ENCODE measurements at places on chromosomes 13 and 19.

GRCh38 chr13:111252446-111253364 is 67.7 kb upstream of the TEX29 start:
- DNase-seq: no peak

GRCh38 chr19:15126131-15126910 is 19.1 kb downstream of the SYDE1 start:
- no peak for DNase-seq

GRCh38 chr13:99743094-99743493 is 228.5 kb downstream of the ZIC5 start:
- DNase-seq: no peak

DNA sequence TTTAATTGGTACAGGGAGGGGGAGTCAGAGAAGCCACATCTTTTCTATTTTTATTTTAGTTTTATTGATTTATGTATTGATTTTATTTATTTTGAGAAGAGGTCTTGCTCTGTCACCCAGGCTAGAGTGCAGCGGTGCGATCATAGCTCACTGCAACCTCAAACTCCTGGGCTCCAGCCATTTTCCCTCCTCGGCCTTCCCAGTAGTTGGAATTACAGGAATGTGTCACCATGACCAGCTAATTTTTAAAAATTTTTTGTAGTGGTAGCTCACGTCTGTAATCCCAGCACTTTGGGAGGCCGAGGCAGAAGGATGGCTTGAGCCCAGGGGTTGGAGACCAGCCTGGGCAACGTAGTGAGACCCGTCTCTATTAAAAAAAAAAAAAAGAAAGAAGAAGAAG is 4.1 kb downstream of the IL27RA start:
- no peak for DNase-seq

DNA sequence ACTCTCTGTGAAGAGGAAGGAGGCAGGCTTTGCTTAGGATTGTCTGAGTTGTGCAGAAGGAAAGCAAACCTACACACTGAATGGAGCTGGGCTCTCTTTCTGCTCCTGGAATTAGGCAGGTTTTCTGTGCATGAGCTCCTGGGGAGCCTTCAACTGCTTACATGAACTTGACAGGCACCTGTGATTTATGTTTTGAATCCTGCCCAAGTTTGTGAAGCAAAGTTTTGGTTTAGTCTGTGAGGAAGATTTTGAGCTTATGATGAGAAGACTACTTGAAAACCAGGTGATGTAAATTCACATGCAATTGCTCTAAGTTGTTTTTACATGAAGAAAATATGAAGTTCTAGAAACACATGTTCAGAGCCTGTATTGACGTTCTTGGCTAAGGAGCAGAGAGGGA is 109.0 kb downstream of the SLAIN1 start:
- DNase-seq: no peak

DNA sequence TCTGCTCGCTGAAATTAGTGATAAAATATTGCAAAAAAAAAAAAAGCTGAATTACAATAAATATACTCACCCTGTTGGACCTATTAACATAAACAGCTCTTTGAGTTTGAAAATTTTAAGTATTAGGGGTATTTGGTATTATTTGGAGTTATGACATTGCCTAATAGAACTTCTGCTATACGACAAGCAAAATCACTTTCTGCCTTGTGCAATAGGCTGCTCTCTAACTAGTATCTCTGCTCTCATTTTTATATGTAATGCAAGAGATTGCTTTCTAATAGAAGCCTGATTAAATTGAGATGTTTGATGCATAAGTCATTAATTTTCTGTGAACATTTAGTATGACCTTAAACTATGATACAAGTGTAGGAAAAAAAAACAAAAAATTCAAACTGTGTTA is 5.3 kb downstream of the RGS9BP start:
- DNase-seq: no peak

- no peak for DNase-seq
These were observed 8.9 kb downstream of the PIAS4 start for GRCh38 chr19:4016486-4016885.

GRCh38 chr19:52397310-52398080 is at the start of gene ZNF528:
ZNF528 (plus strand) TSS chr19:52397849; CDS start chr19:52402014, 4,165 bp downstream.
- peak; percentile 81 for DNase-seq

DNA sequence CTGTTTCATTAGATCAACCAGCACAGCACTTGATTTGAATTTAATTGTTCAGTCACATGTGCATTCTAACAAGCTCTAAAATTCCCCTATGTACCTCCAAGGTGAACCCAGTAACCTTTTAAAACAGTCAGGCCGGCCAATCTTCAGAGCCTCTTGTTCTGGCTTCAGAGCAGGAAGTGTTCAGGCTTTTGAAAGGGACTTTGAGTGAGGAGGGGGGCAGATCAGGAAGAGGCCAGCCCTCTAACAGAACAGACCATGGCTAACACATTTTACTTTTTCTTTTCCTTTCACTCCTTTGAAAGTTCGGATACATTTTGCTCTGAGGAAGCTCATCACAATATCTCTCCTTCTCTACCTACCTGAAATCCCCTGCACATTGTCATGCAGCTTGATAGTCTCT is 390.3 kb downstream of the TBC1D4 start:
- DNase-seq: no peak

DNA sequence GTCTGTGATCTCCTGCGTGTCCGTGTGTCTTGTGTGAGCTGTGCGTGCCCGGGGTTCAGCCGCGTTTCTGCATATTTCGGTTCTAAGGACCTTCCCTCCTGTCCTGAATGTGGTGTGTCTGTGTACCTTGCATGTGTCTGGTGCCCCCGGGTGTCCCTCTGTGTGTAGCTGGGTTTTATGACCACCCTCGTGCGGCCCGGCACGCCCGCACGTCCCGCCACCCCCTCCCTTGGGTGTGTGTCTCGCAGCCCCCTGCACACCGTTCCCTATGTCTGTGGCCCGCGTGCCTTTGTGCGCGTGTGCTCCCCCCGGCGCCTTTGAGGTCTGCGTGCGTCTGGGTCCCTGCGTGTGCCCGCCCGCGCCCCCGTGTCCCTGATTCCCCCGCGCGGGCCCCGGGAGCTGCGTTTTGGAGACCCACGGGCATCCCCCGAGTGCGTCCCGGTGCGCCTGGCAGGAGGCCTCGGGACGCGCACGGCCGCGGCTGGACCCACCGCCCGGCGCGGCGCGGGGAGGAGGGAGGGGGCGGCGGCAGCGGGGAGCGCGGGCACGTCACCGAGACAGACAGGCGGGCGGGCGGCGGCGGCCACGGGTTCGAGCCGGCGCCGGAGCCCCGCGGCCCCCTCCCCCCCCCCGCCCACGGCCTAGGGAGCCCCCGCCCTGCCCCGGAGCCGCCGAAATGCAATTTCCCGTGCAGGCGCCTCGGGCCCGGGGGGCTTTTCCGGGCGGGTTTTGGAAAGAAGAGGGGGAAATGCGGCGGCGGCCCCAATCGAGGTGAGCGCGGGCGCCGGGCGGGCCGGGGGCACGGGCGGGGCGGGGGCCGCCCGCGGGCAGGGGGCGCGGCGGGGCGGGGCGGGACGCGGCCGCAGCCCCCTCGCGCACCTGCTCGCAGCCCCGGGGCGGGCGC is 12.0 kb upstream of the NANOS3 start:
- DNase-seq: no peak

DNA sequence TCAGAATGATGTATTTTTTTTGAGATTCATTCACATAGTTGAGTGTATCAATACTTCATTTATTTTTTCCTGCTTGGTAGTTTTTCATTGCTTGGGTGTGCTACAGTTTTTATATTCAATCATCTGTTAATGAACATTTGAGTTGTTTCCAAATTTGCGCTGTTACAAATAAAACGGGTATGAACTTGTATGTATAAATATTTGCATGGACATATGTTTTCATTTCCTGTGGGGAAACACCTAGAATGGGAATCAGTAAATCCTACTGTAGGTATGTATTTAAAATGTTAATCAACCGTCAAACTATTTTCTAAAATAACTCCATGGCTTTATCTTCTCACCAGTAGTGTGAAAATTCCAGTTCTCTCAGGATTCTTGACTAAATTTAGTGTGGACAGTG is 826.3 kb downstream of the EFNB2 start:
- DNase-seq: no peak

DNA sequence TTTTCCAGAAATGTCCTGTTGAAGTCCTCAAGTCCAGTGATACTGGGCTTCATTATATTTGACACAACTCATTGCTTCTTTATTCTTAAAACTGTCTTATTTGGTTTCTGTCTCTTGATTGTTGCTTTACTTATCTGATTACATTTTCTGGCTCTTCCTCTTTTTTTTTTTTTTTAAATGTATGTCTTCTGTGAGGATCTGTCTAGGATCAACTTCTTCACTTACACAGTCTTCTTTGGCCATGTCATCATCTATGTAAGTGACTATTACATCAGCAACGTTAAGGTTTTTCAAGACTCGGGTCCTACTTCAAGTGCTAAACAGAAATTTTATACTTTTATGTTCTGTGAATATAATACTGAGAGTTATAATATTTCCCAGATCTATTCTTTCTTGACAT is 162.1 kb downstream of the PDS5B start:
- DNase-seq: no peak

DNA sequence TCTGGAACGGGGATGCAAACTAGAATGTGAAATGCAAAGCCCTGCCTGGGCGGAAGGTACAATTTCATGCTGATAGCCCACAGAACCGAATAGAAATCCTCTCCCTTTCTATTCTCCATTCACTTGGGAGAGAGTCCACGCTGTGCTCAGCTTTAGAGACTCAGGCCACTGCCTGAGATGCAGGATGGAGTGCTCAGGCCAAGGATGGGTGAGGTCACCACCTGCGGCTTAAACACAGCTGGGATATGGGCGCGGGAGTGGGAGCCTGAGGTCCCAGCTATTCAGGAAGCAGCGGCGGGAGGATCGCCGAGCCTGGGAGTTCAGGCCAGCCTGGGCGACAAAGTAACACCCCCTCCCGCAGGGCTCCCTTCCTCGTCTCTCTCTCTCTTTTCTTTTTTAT is 446 bp upstream of the ZNF83 start:
- DNase-seq: no peak

- no peak for DNase-seq
These were observed 8.7 kb downstream of the GPR32 start for GRCh38 chr19:50778906-50779430.

DNA sequence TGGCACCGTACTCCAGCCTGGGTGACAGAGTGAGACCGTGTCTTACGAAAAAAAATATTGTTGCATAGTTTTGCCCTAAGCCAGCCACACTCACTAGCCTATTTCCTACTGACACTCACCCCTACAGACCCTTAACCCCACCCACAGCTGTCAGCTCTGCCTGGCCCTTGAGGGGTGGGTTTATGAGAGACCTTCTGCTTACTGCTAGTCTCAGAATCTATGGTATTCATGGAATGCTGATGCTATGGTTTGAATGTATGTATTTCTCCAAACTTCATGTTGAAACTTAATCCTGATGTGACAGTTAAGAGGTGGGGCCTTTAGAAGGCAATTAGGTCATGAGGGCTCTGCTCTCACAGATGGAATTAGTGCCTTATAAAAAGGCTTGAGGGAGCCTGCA is 79.2 kb upstream of the LRCH1 start:
- no peak for DNase-seq

DNA sequence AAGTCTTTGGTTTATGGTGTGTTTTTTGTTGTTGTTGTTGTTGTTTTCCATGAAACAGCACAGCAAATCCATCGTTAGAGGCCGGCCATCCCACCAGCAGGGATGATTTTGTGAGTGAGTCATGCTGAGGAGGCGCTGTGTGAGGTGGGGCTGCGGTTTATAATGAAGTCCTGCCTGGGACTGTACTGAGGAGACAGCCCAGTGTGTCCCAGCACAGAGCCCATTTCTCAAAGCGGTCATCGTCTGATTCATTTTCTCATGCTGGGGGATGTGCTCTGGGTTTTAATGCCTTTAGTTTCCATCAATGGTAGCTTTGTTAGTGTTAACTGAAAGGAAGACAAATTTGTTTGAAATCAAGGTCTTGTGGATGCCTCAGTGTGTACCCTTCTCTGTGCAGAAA is 129.3 kb upstream of the SERP2 start:
- DNase-seq: no peak

DNA sequence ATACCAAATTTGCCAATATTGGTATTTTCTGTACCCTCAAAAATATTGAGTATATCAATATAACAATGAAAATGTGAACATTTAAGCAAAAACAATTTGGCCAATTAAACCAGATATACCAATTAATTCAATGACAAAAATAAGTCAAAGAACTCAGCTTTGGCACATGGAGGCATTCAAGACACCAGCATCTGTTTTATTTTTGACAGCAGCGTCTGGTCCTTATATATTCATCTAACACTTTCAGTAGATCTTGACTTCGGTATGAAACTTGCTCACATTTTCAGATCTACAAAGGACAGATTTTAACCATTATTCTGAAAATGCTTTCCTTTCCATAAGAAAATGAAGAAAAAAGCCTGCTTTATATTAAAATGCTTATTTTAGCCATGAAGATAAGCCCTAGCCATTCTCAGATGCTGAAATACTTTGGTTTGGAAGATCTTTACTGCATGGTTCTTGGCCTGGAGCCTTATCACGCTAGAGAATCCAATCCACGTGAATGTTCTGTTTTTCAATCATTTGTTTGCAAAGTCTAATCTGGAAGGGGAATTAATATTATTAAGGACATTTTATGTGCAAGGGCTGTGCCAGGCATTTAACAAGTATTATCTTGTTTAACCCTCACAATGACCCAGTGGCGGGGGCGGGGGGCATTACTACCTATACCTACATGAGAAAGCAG is 132.2 kb downstream of the DLEU7 start:
- no peak for DNase-seq
